CD4-positive, alpha-beta memory T cell (primary cell): ENCODE measurements at places on chromosomes 12 and 14.
A peak's percentile ranks its signal among the peaks of the same experiment; 100 is the strongest.

DNA sequence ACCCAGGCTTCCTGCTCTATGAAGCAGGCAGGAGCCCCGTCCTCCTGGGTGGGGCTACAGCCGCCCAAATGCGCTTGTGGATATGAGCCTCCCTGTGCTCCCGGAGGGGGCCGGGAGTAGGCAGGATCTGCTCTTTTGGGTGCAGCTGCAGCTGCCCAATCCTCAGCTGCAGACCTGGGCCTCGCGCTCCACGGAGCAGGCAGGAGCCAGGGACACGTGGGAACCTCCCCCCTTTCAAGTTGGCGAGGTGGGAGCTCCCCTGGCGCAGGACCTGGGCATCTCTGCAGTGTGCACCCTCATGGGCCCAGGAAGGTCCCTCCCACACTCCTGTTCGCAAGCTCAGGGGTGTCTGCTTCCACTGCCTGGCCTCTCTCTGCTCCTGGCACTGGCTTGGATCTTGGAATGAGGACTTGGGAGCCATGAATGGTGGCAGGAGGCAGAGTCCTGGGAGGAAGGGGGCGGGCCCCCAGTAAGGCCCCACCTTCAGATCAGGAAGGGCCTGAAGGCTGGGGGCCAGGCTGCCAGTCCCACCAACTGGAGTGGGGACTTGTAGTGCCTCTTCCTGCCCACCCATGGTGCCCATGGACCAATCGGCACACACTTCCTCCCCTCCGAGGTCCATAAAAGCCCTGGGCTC lies 61.3 kb downstream of the KLRG1 start:
- H3K27ac ChIP-seq: no peak overlapping the region
- no peaks in the 10 kb centered on the region for H3K27me3 ChIP-seq
- no peak overlapping the region for H3K4me3 ChIP-seq
- no peak for DNase-seq
- peaks cover 25% of the 10 kb centered on the region for H3K4me1 ChIP-seq
- no peaks in the 10 kb centered on the region for H3K36me3 ChIP-seq

DNA sequence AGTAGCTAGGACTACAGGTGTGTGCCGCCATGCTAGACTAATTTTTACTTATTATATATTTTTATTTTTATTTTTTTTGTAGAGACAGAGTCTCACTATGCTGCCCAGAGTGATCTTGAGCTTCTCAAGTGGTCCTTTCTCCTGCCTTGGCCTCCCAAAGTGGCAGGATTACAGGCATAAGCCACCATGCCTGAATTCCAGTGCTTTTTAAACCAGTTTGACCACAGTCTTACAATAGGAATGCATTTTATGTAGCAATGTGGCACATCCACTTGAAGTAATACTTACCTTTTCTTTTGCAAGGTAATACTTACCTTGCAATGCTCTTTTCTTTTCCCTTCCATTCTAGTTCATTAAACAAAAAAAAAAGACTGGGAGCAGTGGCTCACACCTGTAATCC lies 38.0 kb upstream of the CPM start:
- no peaks in the 10 kb centered on the region for H3K27me3 ChIP-seq
- H3K4me3 ChIP-seq: no peak overlapping the region
- no peak overlapping the region for H3K27ac ChIP-seq
- no peaks in the 10 kb centered on the region for H3K36me3 ChIP-seq

GRCh38 chr12:63967358-63968145 lies 123.1 kb downstream of the SRGAP1 start:
- H3K27ac ChIP-seq: no peak overlapping the region
- H3K36me3 ChIP-seq: no peaks in the 10 kb centered on the region
- H3K4me1 ChIP-seq: no peaks in the 10 kb centered on the region
- no peaks in the 10 kb centered on the region for H3K27me3 ChIP-seq

DNA sequence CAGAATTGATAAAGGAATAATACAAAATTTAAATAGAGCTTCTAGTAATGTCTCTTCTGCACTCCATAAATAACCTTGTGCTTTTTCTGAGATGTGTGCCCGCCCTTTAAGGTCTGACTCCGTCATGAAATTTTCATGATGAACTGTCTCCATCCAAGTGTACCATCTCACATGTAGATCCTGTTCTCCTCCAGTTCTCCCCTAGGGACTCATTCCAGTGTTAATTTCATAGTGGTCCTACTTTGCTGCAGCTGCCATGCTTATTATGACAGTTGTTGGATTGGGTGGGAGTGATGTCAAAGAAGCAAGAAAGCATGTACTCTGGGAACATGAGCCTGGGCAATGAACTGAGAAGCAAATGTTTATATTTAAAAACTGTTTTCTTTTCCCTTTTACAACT lies 442.5 kb upstream of the PDE3A start:
- H3K36me3 ChIP-seq: no peaks in the 10 kb centered on the region
- H3K4me3 ChIP-seq: no peak overlapping the region
- no peak for DNase-seq
- no peaks in the 10 kb centered on the region for H3K4me1 ChIP-seq
- no peaks in the 10 kb centered on the region for H3K27me3 ChIP-seq
- no peak overlapping the region for H3K27ac ChIP-seq

- no peak for DNase-seq
- no peaks in the 10 kb centered on the region for H3K27me3 ChIP-seq
- peaks cover 14% of the 10 kb centered on the region for H3K4me1 ChIP-seq
- H3K4me3 ChIP-seq: no peak overlapping the region
- H3K27ac ChIP-seq: no peak overlapping the region
- peaks cover 5% of the 10 kb centered on the region for H3K36me3 ChIP-seq
These were observed 12.1 kb downstream of the ZBTB39 start for GRCh38 chr12:56994231-56994746.

DNA sequence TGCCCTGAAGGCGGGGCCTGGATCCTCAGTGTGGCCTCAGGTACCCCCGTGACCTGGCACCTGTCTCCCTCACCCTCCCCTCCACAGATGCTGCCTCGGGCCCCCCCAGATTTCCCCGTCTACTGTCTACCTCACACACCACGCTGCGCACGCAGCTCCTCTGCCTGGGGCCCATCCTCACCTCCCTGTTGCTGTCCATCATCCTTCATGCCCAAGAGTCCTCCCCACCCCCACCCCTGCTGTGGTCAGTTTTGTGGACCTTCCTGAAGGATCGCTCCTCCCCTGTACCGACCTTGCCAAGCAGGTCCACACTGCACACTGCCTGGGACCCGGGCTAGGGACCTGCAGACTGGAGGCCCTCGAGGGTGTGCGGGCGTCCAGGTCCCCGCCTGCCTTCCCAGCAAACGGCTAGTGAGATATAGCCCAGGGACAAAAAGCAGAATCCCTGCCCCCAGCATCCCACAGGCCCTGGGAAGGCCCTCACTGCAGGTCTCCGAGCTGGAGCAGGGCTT lies 197.4 kb upstream of the DIO3 start:
- H3K4me1 ChIP-seq: no peaks in the 10 kb centered on the region
- no peak overlapping the region for H3K27ac ChIP-seq
- DNase-seq: no peak
- no peaks in the 10 kb centered on the region for H3K27me3 ChIP-seq
- H3K36me3 ChIP-seq: no peaks in the 10 kb centered on the region

GRCh38 chr12:53983950-53984572 lies 885 bp upstream of the HOXC10 start:
- H3K27ac ChIP-seq: no peak overlapping the region
- peaks cover 27% of the 10 kb centered on the region for H3K4me1 ChIP-seq
- H3K27me3 ChIP-seq: peaks cover 95% of the 10 kb centered on the region
- DNase-seq: no peak

DNA sequence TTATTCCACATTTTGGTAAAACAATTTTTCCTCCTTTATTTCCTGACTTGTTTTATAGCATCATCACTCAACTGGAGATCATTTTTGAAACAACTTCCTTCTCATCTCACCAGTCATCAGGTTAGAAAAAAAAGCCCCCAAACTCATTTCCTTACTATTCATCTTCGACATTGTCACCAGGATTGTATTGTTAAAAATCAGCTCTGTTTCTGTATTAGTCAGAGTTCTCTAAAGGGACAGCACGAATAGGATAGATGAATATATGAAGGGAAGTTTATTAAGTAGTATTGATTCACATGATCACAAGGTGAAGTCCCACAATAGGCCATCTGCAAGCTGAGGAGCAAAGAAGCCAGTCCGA lies 392.6 kb downstream of the FUT8 start:
- no peak overlapping the region for H3K27ac ChIP-seq
- H3K4me3 ChIP-seq: no peak overlapping the region
- DNase-seq: no peak
- no peaks in the 10 kb centered on the region for H3K4me1 ChIP-seq

DNA sequence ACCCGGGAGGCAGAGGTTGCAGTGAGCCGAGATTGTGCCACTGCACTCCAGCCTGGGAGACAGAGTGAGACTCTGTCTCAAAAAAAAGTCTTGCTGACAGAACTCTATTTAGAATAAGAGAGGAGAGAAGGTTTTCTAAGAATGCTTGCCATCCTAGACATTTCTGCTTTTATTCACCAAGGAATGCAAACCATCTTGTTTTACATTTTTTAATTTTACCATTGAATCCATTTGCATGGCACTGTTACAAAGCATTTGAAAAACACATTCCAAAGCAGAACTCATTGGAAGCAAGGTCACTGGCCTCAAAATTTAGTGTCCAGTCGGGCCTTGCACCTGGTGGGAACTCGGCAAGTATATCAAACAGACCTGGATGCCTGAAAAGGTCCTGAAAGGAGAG lies 44.2 kb upstream of the RASSF3 start:
- H3K27me3 ChIP-seq: no peaks in the 10 kb centered on the region
- H3K4me3 ChIP-seq: no peak overlapping the region
- peaks cover 17% of the 10 kb centered on the region for H3K4me1 ChIP-seq
- no peak for DNase-seq

DNA sequence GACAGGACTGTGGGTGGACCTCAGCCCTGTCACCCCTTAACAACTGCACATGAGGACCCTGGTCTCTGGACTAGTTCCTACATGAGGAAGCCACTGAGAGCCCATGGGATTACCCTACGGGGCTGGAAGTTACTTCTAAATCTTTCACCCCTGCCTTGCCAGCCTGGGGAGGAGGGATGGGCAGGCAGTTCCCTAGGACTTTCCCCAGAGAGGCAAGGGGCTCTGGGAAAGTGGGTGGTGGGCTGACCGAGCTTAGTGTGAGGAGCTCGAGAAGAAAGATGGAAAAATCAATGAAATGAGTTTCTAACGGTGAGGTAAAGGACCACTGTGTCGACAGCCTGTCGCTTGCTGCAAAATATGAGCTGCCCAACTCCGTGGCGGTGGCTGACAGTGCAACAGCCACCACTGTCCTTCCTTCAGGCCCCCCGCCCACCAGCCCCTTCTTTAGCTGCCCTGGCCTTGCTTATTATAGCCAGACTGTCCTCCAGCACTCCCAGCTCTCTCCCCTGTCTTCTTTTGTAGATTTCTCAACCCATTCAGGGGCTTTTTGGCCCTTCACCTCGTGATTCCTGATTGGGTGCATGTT lies 5.0 kb downstream of the ZFHX2 start:
- no peak for DNase-seq
- no peaks in the 10 kb centered on the region for H3K36me3 ChIP-seq
- H3K4me1 ChIP-seq: peaks cover 10% of the 10 kb centered on the region

DNA sequence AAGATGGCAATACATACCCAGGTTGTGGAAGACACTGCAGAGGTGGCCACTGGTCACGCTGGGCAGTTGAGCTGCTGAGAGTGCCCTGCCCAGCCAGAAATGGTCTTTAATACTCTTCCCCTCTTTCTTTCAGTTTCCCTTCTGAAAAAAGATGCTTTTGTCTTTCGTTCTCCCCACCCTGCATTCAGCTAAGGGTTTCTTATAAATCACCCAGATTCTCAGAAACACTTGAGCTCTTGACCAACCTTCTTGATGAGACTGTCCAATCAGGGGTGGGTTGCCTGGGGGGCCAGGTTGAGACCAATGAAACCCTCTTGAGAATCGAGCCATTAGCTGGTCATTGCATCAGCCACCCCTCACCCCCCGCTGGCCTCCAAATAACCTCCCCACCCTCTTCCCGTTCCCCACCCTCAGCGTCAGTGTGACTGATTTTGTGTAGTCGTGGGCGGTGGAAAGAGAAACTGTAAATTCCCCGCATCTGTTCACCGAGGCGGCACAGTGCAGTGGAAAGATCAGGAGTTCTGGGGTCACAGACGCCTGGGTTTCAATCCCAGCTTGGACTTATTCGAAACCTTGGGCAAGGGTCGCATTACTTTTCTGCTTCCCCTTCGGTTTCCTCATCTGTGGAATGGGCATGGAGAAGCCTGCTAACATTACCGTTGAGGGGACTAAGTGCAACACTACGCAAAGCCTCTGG lies 52.3 kb downstream of the SLC25A47 start:
- H3K27ac ChIP-seq: peak overlapping the region; percentile 79
- H3K4me1 ChIP-seq: peaks cover 28% of the 10 kb centered on the region
- H3K36me3 ChIP-seq: no peaks in the 10 kb centered on the region
- H3K4me3 ChIP-seq: peak overlapping the region; percentile 91

DNA sequence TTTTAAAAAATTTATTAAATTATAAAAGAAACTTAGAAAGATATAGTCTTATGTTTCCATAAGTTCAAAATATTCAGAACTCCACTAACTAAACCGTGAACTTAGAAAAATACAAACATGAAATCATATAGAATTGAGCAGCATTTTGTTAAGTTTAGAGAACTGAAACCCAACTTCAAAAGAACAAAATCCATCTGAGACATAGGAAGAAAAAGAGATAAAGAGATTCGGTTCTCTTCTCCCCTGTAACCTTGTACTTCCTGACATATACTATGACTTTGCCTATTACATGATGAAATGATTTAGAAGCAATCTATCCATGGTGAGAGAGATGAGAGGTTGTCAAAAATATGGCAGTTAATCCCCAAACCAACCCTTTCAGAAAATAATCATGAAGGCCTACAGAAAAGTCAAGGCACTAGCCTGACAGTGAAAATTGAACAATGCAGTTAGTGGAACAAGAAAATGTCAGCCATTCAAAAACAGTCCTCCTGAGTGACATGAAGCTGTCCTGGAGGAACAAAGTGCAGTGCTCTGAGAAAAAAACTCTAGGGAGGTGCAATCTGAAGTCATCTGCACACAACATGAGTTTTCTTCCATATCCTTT lies 44.0 kb downstream of the C12orf50 start:
- H3K27ac ChIP-seq: no peak overlapping the region
- no peaks in the 10 kb centered on the region for H3K27me3 ChIP-seq
- H3K4me1 ChIP-seq: no peaks in the 10 kb centered on the region
- no peak for DNase-seq
- H3K36me3 ChIP-seq: no peaks in the 10 kb centered on the region

- H3K4me1 ChIP-seq: no peaks in the 10 kb centered on the region
- no peaks in the 10 kb centered on the region for H3K36me3 ChIP-seq
- no peak overlapping the region for H3K4me3 ChIP-seq
- H3K27me3 ChIP-seq: no peaks in the 10 kb centered on the region
- DNase-seq: no peak
These were observed 229.2 kb downstream of the NRXN3 start for GRCh38 chr14:78399316-78399889.

- H3K36me3 ChIP-seq: no peaks in the 10 kb centered on the region
- H3K4me1 ChIP-seq: no peaks in the 10 kb centered on the region
- H3K4me3 ChIP-seq: no peak overlapping the region
- H3K27me3 ChIP-seq: no peaks in the 10 kb centered on the region
- H3K27ac ChIP-seq: no peak overlapping the region
- DNase-seq: no peak
These were observed 43.0 kb downstream of the PPP4R4 start for GRCh38 chr14:94217116-94217515.
